ENCODE measurements at places on chromosomes 7 and 10.
A peak's percentile ranks its signal among the peaks of the same experiment; 100 is the strongest.

DNA sequence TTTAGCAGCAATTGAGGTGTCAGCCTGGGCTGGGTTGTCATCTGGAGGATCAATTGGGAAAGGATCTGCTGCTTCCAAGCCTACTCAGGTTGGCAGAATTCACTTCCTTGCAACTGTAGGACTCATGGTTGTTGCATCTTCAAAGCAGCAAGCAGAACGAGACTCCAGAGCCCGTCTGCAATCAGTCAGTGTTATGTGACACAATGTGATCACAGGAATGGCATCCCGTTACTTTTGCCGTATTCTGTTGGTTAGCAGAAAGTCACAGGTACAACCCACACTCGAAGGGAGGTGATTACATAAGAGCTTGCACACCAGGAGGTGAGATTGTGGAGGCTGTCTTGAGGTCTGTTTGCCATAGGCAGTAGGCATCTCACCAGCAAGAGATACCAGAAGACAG is 15.4 kb upstream of the LYZL1 start:
- no peak for DNase-seq

DNA sequence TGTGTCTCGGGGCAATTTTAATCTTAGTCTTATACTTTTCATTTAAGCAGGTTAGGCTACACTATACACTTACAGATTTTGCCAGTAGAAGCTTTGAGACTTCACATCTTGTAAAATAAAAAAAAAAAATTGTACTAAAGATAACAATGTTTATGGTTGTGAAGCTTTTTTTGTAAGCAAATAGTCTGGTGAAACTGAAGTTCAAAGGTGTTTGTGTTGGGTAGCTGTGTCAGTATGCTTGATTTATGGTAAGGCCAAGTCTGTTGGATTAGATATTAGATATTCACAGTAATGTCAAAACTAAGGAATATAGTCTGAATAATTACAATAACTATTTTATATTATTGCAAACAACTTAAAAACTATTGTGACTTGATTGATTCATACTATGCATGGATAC is 31.0 kb upstream of the PRSS1 start:
- no peak for DNase-seq

DNA sequence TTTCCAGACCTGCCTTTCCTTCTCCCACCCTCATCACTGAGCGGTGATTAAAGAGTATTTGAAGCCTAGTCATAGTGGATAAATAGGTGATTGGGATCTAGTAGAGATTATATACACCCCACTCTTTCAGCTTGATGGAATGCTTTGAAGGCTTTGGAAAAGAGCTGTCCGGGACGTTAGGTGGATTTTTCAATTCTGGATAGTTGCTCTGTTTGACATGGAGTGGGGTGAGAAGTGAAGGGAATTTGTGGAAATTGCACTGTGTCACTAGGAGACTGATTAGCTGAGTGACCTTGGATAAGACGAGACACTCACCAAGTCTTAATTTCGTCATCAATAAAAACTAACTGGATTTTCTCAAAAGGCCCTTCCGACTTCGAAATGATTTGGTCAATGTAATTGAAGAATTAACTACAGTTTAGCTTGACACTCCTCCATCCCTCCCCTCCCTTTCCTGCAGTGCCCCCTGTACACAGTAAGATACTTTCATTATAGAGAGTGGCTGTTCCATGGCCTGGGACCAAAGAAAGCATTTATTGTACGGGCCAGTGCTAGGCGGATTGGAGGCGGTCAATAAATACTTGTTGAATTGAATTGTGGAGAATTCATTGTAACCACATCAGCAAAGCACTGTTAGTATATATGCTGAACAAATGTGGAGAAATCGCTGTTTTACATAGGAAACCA is 962 bp downstream of the ZKSCAN1 start:
- DNase-seq = peak; percentile 10

GRCh38 chr7:154783281-154783909 is 219.5 kb downstream of the PAXIP1 start:
- no peak for DNase-seq

DNA sequence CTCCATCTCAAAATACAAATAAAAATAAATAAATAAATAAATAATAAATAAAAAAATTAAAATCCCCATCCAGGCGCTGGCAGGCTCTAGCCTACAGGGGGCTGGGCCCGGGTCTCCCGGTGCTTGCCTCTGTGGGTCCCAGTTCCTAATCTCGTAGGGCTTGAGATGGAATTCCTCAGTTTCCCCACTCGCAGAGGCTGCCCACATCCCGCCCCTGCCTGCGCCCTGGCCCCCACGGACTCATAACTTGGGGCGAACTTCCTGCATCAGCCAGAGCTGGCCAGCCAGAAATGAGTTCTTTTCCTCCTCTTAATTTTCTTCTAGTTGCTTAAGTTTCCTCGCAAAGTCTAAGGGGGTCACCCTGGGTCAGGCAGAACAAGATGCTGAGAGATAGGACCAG is 22.0 kb upstream of the SRRM3 start:
- DNase-seq = no peak

DNA sequence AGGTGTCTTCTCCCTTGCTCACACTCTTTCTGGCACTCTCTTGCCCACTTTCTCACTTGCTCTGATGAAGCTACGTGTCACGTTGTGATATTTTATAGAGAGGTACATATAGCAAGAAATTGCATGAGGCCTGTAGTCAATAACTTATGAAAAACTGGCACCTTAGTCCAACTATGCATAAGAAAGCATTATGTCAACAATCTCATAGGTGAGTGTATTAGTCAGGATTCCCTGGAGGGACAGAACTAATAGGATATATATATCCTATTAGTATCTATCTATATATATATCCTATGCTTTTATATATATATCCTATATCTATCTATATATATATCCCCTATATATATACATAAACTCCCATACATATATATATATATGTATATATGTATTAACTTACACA is 18.8 kb upstream of the MDFIC start:
- DNase-seq = no peak

- no peak for DNase-seq
Observed at GRCh38 chr7:2109936-2110609, 122.7 kb downstream of the MAD1L1 start.

DNA sequence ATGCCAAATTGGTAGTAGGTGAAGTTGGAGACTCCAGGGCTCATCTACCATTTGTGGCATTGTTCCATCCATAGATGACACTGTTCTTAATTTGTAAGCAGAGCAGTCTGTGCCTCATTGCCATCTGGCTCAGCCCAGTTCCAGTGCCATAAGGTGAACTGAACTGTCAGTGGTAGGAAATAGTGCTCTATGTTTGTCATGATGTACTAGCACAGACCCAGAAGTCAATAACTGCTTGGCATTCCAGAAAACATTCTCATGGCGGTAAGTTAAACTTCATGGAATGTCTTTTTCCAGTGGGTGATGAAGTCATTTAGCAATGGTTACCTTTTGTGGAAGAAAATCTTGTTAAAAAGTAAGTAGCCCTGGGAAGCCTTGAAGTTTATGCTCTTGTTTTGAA is 302.7 kb downstream of the SUGCT start:
- no peak for DNase-seq

DNA sequence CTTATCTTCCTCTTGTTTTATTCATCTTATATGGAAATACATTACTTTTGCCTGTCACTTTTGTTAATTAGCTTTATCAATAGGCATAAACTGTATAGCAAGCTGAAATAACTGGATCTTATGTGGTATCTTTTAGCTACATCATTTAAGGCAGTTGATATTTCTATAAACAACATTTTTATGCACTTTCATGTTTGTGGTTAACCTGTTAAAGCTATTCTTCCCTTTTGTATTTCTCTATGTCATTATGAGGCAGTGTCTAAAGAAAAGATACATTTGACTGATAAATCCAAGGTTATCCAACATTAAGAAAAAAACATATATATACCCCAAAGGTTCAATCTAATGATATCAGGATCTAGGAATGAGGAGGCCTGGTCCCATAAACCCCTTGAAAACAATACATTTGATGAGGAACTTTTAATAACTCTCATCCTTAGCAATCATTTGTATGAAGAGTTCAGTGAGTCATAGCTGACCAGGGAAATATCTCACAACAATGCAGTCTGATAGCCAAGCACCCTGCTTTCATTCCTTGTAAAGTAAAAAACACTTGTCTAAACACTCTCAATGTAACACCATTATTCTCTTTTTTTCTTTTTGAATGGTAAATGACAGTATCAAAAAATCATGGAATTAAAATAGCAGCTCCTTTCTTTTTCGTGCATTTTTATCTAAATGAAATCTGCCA is 300.9 kb downstream of the NEBL start:
- DNase-seq = no peak

- no peak for DNase-seq
Observed at GRCh38 chr10:122446668-122447423, 7.6 kb upstream of the ARMS2 start.

DNA sequence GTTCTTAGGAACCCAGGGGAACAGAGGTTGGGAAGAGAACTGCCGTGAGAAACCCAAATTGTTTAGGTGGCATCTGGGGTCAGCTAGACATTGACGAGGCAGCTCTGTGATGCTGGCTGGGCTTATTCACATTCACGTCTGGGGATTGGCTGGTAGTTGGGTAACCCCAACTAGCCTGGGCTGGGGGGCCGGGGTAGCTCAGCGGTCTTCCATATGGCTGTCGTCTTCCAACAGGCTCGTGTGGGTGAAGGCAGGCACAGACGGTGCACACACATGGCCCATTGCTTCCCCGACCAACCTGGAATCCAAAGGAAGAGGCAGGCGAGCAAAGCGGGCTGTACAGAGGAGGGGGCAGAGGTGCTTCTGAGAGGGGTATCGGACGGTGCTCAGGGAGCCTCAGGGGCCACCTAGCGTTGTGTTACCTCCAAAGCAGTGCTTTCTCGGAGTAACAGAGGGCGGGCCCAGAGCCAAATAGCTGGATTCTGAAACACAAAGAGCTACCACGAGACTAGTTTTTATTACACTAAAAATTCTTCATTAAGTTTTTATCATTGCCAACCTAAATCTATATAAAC is 34.5 kb downstream of the MKI67 start:
- DNase-seq = no peak

GRCh38 chr7:134201569-134202261 is 74.6 kb downstream of the LRGUK start:
- no peak for DNase-seq

DNA sequence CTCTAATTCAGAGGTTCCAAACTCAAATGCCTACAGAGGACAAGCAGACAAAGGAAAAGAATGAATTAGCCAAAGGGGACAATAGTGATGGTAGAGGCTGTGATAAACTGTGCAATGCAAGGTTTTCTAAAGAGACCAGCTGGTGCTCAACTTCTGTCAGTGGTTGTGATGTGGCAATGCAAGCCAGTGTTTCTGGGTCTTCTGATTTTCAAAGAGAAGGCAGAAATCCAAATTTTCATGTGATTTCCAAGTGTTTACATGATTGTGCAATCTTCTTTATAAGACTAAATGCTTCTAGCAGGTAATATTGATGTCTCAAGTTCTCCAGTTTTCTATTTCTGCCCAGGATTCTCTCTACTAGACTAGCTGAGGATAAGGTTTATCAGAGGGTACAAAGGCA is 135.9 kb downstream of the PCDH15 start:
- DNase-seq = no peak

DNA sequence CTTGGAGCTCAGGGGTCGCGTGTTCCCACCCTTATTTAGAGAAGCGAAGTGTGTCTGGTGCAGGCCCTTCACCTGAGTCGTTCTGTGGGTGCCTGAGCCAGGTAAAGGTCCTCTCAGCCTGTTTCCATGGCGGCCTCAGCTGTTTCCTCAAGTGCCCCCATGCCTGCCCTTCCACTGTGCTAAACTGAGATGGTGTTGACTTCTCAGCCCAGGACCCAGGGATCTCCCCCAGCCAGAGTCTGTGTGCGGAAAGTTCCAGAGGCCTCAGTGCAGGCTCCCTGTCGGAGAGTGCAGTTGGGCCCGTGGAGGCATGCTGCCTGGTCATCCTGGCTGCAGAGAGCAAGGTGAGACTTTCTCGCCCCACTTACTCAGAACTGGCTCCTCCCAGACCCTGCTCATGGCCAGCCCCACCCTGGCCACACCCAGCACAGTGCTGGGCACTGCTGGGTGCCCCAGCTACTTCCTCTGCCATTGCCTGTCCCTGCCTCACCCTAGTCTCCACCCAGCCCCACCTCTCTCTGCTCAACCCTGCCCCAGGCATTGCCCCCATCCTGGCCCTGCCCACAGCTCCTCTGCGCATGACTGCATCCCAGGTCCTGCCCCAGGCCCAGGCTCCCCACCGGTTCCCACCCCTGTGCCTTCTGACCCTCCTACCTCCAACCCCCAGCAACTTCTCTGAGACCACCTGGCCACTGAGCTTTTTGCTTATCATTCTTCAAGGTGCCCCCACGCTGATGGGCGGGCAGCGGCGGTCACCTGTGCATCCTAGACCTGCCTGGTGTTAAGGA is 20.3 kb downstream of the NACAD start:
- DNase-seq = no peak

DNA sequence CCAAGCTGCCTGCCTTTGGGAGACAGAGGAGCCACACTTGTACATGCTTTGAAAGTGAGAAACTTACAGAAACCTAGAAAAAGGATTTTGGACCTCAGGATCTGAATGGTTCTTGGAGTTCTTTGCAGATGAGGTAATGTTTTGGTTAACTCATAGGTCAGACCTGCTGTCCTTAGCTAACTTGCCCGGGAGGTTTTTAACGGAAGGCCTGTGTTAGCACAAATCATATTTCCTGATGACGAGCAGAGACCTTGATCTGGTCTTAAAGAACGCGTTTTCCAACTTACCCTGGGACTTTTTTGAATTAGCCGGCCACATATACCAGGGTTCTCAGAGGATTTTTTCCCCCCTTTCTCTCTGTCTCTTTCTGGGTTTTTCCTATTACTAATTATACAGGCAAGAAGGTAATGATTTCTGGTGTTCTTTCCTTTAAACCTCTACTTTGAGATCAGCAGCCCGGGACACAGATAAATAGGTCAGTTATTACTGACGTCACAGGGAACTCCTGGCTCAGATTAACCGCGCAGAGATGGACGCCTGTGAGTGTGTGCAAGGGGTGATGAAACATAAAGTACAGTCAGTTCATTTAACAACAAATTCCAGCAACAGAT is 101.7 kb upstream of the KLF6 start:
- DNase-seq = peak; percentile 50

DNA sequence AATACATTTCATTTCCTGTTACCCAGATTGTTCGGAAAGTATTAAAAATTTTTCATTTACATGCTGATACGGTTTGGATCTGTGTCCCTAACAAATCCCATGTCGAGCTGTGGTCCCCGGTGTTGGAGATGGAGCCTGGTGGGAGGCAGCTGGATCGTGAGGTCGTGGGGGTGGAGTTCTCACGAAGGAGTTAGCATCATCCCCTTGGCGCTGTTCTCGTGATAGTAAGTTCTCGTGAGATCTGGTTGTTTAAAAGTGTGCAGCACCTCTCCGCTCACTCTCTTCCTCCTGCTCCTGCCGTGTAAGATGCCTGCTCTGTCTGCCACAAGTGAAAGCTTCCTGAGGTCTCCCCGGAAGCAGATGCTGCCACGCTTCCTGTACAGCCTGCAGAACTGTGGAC is 30.9 kb downstream of the PLEKHS1 start:
- no peak for DNase-seq

DNA sequence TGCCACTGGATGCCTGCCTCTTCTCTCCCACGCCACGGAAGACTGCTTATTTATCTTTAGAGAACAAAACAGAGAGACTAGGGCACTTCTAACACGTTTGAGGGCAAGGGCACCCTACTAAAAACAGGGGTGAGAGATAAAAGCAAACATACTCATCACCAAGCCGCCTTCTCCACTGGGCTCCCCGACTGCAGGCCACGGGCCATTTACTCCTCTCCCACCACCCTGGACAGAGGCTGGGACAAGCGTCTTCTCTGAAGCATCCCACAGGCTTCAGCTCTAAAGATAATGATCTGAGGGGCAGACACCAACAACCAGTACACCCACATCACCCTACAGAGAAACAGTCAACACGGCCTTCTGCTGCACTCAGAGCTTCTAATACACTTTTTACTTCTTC is 78.7 kb downstream of the CYTH3 start:
- DNase-seq = no peak
